ENCODE measurements at places on chromosomes 7 and 10. TPM values are rescaled to one million over a fixed set of nuclear protein-coding genes. Genes with fewer than 3 reads are reported as not detected.
A peak's percentile ranks its signal among the peaks of the same experiment; 100 is the strongest.

DNA sequence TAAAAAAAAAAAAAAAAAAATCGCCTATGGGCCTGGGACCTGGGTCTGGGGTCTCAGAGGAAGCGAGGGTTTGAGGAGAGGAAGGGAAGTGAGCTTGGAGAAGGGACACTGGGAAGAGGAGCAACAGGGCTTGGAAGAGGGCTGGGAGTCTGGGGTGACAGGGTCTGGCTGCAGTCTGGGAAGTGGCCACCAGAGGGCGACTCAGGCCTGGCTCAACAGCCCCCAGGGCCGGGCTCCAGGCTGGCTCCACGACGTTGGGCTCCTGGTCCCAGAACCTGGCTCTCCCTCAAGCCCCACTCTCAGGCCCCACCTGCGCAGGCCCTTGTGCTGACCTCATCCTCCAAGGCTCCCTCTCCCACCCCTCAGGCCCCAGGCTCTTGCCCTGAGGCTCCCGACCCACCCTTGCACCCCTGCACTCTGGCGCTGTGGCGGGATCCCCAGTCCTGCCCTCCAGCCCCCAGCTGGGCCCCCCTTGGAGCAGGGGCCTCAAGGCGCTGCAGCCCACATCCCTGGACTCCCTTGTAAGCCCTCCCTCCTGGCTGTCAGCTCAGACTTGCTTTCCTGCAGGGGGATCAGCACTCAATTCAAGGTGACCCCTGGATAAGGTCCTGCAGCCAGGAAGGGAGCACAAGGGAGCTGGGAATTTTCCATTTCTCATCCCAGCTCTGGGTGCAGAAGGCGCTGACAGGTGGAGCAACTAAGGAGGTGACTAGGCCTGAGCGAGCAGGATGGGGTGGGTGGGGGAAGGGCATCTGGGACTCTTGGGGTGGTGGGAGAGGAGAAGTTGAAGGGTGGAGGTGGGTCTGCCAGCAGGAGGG lies 5.4 kb upstream of the SPACDR start:
- DNase-seq: no peak
- no peaks in the 10 kb centered on the region for H3K27me3 ChIP-seq
- peaks cover 20% of the 10 kb centered on the region for H3K36me3 ChIP-seq
- peak overlapping the region; percentile 42 for H3K27ac ChIP-seq
- no peak overlapping the region for H3K4me3 ChIP-seq
- peaks cover 62% of the 10 kb centered on the region for H3K4me1 ChIP-seq

Gene LRGUK
- 2.9 TPM for total RNA-seq

- H3K27me3 ChIP-seq: no peaks in the 10 kb centered on the region
- DNase-seq: no peak
- no peak overlapping the region for H3K4me3 ChIP-seq
- H3K36me3 ChIP-seq: no peaks in the 10 kb centered on the region
- H3K27ac ChIP-seq: no peak overlapping the region
- no peaks in the 10 kb centered on the region for H3K4me1 ChIP-seq
These were observed 141.1 kb downstream of the CDK14 start for GRCh38 chr7:90736968-90737939.

DNA sequence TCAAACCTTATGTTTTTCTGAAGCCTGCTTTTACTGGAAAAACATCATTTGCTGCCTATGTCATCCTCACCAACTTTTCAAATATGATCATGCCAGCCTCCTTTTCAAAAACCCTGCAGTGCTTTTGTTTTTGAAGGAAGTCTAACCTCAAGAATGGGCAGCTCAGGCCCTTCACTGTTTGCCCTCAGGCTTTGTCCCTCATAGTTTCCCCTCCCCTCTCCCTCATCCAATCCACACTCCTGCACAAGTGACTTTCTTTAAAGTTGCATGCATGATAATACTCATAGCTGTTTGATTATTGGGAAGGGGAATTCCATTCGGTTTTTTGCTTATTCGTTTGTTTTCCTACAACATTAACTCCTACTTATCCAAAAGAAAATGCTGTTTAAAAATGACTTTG lies 219.4 kb downstream of the SEMA3E start:
- no peaks in the 10 kb centered on the region for H3K4me1 ChIP-seq
- no peaks in the 10 kb centered on the region for H3K27me3 ChIP-seq
- H3K27ac ChIP-seq: no peak overlapping the region
- H3K36me3 ChIP-seq: no peaks in the 10 kb centered on the region

Gene FAM149B1
- total RNA-seq: 25.8 TPM

- no peak for DNase-seq
- no peaks in the 10 kb centered on the region for H3K27me3 ChIP-seq
- no peaks in the 10 kb centered on the region for H3K36me3 ChIP-seq
- H3K27ac ChIP-seq: peak overlapping the region; percentile 99
- H3K4me3 ChIP-seq: peak overlapping the region; percentile 88
These were observed 3.6 kb upstream of the HOXA11 start for GRCh38 chr7:27188386-27189294.

DNA sequence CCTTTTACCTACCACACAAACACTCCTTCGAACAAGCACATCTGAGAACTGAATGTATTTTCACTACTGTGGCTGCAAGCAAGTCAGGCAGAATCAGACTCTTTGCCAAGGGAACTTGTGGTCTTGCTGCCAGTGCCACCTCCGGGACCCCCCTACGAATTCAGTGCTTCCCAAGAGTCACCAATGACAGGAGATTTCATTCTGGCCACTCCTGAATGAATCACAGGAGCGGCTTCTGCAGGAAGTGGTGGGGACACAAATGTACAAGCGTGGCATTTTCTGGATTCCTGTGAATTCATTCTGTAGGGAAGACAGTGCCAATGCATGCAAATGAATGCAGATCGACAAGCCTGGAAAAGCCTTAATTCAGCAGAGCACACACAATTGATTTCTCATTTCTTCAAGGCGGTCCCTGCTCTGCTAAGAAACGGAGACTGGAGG lies 161.2 kb downstream of the CAMK1D start:
- H3K4me1 ChIP-seq: peaks cover 3% of the 10 kb centered on the region
- no peaks in the 10 kb centered on the region for H3K27me3 ChIP-seq
- DNase-seq: peak; percentile 44
- no peaks in the 10 kb centered on the region for H3K36me3 ChIP-seq

DNA sequence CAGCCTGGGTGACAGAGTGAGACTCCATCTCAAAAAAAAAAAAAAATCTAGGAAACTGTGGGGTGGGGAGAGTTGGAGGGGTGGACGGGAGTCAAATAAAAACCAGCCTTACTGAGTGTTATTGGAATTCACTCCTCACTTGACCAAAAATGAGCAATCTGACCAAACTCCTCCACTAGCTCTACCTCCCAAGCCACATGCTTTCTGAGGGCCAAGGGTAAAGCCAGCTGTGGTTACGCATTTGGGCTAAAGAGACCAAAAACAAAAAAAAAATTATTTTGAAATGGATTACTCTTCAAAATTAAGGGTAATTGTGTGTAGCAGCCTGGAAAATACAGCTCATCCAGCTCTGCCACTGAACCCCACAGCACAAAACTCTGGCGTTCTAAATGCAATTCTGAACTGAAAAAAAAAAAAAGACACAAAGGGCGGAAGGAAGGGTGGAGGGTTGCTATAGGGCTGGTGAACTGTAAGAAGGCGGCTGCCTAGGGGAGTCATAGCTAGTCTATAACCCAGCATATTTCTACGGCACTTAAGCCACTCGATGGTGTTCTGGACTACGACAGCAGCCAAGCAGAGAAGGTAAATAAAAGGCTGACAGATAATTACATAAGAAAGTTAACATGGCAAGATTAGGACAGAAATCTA lies 7.8 kb downstream of the ELMO1 start:
- H3K4me3 ChIP-seq: no peak overlapping the region
- no peak for DNase-seq
- H3K27ac ChIP-seq: peak overlapping the region; percentile 35
- H3K36me3 ChIP-seq: no peaks in the 10 kb centered on the region
- no peaks in the 10 kb centered on the region for H3K27me3 ChIP-seq
